T-helper 17 cell (primary cell): ENCODE measurements at places on chromosomes 11 and 22. TPM values are rescaled to one million over a fixed set of nuclear protein-coding genes. Genes with fewer than 3 reads are reported as not detected.

DNA sequence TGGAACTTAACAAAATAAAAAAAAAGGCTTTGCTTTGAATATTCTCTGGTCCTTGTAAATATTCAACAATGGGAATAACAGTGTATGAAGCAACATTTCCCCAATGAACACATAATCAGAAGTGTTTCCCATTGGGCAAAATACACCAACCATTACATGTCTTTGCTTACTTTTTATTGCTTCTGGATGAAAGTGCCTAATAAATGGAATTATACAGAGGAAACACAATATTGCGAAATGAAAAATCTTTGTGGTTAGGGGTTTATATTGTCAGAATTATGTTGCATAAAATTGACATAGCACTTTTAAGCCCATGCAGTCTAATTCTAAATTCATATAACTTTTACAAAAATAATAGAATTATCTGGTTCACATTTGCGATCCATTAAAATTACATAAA lies 386.4 kb downstream of the DCDC1 start:
- no peak overlapping the region for H3K4me3 ChIP-seq
- no peaks in the 10 kb centered on the region for H3K36me3 ChIP-seq
- no peak for DNase-seq
- H3K27me3 ChIP-seq = peaks cover 4% of the 10 kb centered on the region
- H3K4me1 ChIP-seq = no peaks in the 10 kb centered on the region
- H3K27ac ChIP-seq = no peak overlapping the region

The KLHDC7B gene
- 3.8 TPM for total RNA-seq

DNA sequence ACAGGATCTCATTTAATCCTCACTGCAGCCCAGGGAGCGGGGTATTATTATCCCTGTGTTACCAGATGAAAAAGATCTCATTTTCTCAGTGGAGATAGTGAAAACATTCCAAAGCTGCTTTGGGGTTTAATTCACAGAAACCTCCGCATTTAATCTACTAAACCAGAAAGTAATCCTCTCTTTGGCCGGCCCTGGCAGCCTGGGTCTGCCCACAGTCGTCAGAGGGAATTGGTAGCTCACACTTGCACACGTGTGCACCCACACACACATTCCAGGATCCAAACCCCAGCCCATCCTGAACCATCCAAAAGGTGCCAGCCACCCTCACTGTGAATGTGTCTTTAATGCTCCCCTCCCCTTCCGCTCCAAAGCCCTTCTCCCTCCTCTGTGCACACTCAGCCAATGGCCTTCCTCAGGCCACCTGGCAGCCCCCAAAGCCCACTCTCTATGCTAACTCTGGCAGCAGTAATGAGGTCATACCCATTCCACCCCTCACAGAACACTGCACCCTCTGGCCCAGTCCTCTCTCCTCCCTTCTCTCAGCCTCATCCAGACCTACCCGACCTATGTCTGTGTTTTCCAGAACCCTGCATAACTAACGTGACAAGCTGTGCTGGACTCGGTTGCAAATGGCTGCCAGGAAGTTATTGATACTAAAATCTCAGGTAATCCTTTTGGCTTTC lies 466.2 kb downstream of the SOX6 start:
- no peak for DNase-seq
- no peaks in the 10 kb centered on the region for H3K36me3 ChIP-seq
- H3K4me3 ChIP-seq = no peak overlapping the region

The NEFH gene
- 0.21 TPM for total RNA-seq

GRCh38 chr11:9565822-9566560 lies 7.5 kb upstream of the WEE1 start:
- H3K27ac ChIP-seq = peak overlapping the region; percentile 87
- H3K36me3 ChIP-seq = peaks cover 2% of the 10 kb centered on the region
- H3K4me1 ChIP-seq = peaks cover 24% of the 10 kb centered on the region
- DNase-seq = peak; percentile 20

- H3K4me3 ChIP-seq = no peak overlapping the region
- H3K27me3 ChIP-seq = no peaks in the 10 kb centered on the region
Observed at GRCh38 chr22:33747029-33747428, 173.2 kb downstream of the LARGE1 start.

- peak overlapping the region; percentile 100 for H3K27ac ChIP-seq
- H3K4me3 ChIP-seq = peak overlapping the region; percentile 97
- H3K4me1 ChIP-seq = peaks cover 30% of the 10 kb centered on the region
Observed at GRCh38 chr11:18527512-18527911, 770 bp upstream of the TSG101 start.

DNA sequence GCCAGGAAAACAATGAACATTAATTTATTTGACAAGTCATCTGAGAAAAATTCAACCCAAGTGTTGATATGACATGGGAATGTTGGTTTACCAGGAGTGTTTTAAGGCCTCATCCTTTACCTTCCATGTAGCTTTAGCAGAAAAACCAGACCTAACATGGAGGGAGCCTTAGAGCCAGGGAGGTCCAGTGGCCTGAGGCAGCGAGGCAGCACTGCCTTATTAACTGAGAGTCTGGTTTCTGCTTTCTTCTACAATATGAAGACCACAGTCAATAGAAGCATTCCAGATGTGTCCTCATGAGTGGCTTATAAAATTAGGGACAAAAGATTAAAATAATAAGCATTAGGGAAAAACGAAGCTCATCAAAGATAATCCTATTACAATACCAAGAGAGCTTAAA lies 61.5 kb downstream of the DKK3 start:
- H3K4me3 ChIP-seq = peak overlapping the region; percentile 9
- peaks cover 9% of the 10 kb centered on the region for H3K36me3 ChIP-seq
- H3K4me1 ChIP-seq = peaks cover 5% of the 10 kb centered on the region

The ELF5 gene
- not detected for total RNA-seq

- DNase-seq = no peak
- peaks cover 45% of the 10 kb centered on the region for H3K27me3 ChIP-seq
- no peaks in the 10 kb centered on the region for H3K36me3 ChIP-seq
- no peak overlapping the region for H3K27ac ChIP-seq
- no peak overlapping the region for H3K4me3 ChIP-seq
- H3K4me1 ChIP-seq = peaks cover 3% of the 10 kb centered on the region
Observed at GRCh38 chr22:47275605-47276449, 513.4 kb downstream of the TBC1D22A start.

The TSSK2 gene
- total RNA-seq = 0.29 TPM
